ENCODE measurements at places on chromosomes 2 and 18.

GRCh38 chr2:60926741-60927552 is 45.6 kb downstream of the REL start:
- DNase-seq: no peak

GRCh38 chr2:20539776-20540586 is 93.1 kb downstream of the RHOB start:
- no peak for DNase-seq

- DNase-seq: no peak
Observed at GRCh38 chr2:200127848-200128247, 172.5 kb downstream of the MAIP1 start.

DNA sequence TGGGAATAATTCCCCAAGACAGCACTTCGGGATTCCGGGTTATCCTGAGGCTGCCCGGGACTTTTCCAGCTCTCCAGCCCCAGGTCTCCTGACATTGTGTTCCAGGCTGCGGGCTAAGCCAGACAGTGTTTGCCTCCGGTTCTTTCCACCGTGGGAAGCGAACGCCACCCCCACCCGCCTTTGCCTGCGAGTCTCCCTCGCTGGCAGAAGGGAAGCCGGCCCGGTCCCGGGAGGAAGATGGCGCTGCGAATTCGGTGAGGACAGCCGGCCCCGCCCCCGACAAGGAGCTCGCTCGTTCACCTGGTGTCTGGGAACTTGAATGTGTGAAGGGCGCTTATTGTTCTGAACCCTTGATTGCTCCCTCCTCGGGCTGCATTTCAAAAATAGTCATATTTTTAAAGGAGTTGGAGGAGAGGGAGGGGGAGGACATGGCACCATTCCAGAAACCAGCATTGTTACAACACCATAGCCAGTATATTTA is 2.9 kb downstream of the LRATD1 start:
- peak; percentile 81 for DNase-seq

GRCh38 chr2:238369591-238370040 is 49.3 kb downstream of the TRAF3IP1 start:
- no peak for DNase-seq

DNA sequence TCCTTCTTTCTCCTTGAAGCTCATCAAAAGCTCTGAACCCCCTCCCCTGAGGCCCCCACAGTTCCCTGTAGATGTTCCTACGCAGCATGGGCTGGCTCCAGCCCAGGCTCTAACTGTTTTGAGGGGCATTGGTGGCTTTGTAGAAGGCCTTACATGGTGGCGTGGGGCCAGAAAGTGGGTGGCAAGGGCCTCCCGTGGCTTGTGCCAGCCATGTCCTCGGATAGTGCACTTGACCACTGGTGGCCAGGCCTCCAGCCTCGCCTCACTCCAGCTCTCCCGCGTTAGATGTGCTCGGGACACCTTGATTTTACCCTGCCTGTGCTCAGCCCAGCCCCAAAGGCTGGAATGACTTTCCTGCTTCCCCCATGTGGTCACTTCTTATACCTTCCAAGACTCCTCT is 92.9 kb downstream of the TWIST2 start:
- DNase-seq: no peak

- DNase-seq: no peak
Observed at GRCh38 chr2:234291765-234292204, 205.1 kb downstream of the ARL4C start.

DNA sequence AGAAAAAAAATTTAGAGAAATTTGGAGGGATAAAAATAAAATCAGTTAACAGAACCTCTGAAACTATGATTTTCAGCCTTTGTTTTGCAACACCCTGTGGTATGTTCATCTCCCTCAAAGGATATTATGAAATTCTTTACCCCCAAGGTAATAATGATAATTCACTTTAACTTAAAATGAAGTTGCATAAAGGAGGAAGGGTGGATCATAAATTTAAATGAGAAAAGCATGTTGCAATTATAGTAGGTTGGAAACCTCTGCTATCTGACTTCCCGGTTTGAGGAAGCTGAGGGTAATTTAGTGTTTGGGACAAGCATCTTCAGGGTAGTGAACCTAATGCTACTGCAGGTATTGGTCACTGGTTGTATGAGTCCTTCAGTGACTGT is 102.9 kb downstream of the BABAM2 start:
- DNase-seq: no peak

DNA sequence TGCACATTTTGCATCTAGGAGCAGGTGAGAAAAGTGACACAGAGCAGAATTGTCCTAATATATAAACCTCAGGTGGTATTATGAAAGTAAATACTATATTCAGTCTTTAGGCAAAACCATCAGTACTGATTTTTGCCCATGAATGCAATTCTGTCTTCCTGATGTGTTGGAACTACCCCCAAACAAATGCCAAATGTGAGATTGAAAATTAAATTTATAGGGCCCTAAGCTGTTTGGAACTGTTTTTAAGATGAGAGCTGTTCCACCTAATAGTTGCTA is 115.2 kb downstream of the SH3RF3 start:
- no peak for DNase-seq

- DNase-seq: no peak
Observed at GRCh38 chr2:108288534-108289106, at the start of gene SULT1C2. Gene SULT1C2, plus strand, starts transcription at chr2:108288895. Its CDS starts 4,773 bp downstream, at chr2:108293668.

GRCh38 chr2:137706786-137707613 is 257.3 kb upstream of the HNMT start:
- DNase-seq: no peak

- DNase-seq: no peak
Observed at GRCh38 chr2:39243469-39244123, at the start of gene CDKL4. Gene CDKL4, minus strand, starts transcription at chr2:39243970.

GRCh38 chr2:238720232-238720672 is 127.6 kb upstream of the TWIST2 start:
- peak; percentile 51 for DNase-seq

DNA sequence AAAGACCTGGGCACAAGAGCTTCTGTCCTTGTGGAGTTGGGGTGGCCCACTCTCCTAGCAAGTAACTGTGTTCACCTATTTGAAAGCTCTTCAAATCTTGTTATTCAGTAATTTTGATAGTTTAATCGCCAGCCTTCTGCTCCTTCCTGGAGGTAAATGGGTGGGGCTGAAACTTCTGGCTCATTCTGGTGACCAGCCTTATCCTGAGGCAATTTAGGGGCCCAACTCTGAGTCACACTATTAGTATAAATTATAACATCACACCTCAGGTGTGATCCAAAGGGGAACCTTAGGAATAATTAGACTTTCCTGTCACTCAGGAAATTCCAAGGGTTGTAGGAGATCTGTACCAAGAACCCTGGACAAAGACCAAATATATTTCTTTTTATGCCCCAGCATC is 255.8 kb upstream of the RGPD4 start:
- DNase-seq: no peak

- no peak for DNase-seq
Observed at GRCh38 chr2:47145466-47145865, 9.6 kb downstream of the STPG4 start.

DNA sequence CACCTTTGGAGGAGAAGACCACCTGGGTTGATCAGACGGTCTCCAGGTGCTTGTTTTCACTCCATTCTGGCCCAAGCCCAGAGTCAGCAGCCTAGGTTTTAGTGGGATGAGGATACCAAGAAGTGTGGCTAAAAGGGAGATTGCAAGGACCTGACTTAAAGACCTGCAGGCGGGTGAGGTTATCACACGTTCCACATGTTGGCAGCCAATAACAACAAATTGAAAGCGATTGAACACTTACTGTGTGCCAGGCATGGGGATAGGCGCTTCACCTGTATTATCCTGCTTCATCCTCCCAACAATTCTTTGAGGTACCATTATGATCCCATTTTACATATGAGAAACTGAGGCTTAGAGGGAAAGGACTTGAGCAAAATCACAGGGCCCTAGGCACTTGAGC is 5.0 kb downstream of the ARL4C start:
- no peak for DNase-seq

DNA sequence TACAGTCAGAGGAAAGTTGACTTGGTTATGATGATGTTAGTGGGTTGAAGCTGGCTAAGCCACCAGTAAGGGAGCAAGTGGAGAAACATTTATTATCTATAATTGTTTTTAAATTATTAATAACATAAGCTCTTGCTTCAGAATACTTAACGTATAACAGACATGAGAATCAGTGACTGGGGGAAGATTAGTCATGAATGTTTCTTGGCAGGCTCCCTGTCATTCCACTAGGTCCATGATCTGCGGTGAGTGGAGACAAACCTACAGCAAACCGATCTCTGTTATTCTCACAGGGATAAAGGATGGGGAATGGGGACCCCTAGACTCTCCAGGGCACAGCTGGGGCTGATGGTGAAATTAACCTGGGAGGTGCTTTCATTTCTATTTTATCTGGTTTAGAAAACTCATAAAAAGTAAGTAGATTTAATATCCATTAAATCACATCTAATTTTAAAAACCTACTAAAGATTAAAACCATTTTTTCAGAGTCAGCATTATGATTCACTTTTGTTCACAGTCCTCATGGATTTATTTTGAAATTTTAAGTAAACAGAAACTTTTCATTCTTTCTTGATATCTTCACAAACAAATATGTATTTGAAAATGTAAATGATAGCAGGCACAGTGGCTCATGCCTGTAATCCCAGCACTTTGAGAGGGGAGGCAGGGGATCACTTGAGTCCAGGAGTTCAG is 420.3 kb downstream of the PTPRM start:
- no peak for DNase-seq

DNA sequence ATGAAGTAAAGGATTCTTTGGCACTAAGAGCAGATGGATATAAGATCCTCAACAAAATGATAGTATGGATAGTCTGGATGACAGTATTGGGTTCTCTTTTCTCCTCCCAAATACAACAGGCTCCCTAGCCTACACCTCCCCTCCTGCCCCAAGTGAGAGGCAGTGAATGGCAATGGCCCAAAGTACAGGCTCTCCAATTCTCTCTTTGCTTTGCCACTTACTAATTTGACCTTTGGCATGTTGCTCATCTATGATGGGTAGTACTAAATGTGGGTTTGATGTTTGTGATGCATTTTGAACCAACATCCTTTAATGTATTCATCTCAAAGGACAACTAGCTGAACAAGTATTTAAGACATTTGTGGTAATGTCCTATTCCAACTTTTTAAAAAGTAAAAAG is 65.9 kb downstream of the EIF5B start:
- DNase-seq: no peak

Measured in ovary (tissue), 10 donors.